ENCODE measurements at places on chromosomes 5 and 9.

DNA sequence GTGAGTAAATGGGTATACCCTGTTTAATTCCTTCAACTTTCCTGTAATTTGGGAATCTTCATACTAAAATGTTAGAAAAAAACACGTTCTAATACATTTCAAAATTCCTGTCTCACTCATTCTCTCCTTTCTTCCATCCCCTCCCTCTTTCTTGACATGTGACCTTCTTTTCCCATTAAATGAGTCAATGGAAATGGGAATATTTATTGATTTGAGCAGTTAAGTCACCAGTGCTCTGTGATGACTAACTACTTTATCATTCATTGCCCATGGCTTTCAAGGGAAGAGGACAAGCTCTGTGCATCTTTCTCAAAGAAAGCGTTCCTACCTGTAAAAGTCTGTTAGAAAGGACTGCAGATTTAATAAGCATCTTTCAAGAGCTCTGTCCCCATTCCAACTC, 144.4 kb upstream of the MAP3K1 start:
- DNase-seq = no peak

DNA sequence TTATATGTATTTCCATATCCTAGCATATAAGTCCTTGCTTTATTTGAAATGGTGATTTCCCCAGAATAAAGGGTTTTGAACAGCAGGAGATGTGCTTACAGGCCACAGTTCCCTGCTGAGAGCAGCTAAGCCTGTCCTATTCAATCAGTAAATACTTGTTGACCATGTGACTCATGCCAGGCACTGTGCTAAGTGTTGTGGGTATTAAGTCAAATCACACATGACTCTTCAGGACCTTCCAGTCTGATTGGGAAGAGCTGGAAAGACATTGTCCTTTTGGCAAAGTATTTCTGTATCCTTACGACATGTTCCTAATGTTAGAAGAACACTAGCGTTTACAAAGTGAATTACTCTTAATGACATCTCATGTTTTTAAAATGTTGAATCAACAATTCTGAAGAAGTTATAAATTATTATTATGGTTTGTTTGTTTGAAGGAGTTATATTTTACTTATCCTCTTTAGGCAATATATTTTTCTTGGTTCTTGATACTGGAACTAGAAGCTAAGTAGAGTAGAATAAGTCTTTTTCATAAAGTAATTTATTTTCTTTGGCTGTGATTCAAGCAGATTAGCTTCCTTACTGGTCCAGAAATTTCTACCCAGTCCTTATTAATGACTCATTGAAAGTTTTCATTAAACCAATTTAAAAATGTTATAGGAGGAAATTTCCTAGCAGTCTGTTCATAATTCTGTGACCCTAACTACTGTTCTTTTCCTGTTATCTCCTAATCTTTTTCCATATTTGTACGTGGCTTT, 82.1 kb downstream of the GAPVD1 start:
- peak; percentile 81 for DNase-seq

DNA sequence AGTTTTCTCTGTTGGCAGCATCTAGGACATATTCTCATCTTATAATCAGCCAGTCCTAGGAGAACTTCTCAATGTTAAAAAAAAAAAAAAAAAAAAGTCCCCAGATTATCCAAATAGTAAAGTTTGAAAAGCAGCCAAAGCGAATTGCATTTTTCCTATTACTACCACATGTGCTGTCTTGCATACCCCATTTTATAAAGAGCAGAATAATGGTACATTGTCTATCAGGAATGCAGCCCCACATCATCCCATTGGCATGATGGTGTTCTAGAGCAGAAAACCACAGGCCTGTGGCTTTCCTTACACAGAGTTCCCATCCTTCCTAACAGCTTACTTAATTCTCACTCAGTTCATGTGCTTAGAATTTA, 381.6 kb downstream of the TMEM38B start:
- DNase-seq = peak; percentile 68

- peak; percentile 84 for DNase-seq
These were observed 10.7 kb upstream of the OR5C1 start for GRCh38 chr9:122777935-122778627.

DNA sequence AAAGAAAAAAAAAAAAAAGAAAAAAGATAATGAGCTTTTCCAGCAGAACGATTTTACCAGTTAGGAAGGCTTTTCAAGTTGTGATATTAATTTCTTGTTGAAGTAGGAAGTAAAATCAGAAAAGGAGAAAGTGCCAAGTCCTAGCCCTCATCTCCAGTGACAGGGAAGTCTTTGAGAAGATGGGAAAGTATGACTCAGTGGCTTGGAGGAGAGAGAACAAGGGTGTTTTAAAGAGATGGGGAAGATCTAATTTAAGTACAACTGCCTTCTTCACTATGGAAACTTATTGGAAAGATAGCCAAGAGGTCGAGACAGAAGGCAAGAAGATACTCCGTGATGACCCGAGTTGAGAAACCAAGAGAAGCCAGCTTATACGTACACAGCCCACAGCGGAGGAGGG, 22.6 kb downstream of the FGF1 start:
- DNase-seq = no peak

- DNase-seq = no peak
These were observed 320.1 kb downstream of the MTRR start for GRCh38 chr5:8188874-8189565.

DNA sequence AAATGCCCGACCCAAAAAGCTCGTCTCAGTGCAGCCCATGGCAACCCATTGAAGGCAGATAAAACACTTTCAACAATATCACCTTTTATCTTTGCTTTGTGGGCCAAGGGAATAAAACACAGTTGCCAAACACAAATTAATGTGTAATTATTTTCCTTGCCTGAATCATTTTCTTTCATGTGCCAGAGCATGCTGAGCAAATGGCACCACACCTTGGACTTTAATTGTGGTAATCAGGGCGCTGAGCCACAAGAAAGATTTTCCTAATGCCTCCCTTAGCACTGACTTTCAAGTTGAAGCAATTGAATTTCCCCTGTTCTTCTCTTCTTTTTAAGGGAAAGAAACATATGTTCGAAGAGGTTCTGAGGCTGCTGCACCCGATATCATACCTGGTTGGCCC, 297.1 kb upstream of the MSX2 start:
- DNase-seq = no peak

DNA sequence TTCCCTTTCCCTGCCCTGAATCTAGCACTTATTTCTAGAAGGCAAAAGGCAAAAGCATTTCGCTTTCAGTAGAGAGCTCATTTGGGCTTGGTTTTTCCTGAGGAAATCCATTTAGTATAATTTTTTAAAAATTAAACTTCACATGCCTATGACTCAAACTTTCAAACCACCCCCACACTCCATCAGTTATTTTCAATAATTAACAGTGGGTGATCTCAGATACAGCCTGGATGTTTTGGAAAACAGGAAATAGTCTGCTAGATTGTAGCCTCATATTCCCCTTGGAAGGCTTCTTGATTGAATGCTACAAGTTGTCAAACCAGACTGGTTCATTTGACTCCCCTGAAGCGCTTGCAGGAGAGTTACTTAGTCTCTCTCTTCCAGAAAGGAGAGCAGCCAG, 40.6 kb downstream of the SEMA5A start:
- no peak for DNase-seq

DNA sequence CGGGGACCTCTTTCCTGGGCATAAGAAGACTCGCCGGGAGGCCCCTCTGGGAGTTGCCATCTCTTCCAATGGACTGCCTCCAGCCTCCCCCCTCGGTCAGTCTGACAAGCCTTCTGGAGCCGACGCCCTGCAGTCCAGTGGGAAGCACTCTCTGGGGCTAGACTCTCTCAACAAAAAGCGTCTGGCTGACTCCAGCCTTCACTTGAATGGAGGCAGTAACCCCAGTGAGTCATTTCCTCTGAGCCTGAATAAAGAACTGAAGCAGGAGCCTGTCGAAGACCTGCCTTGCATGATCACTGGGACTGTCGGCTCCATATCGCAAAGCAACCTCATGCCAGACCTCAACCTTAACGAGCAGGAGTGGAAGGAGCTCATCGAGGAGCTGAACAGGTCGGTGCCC, 28.4 kb upstream of the LTC4S start:
- DNase-seq = peak; percentile 47

- no peak for DNase-seq
These were observed 135.3 kb downstream of the ADAMTS12 start for GRCh38 chr5:33756491-33756890.

DNA sequence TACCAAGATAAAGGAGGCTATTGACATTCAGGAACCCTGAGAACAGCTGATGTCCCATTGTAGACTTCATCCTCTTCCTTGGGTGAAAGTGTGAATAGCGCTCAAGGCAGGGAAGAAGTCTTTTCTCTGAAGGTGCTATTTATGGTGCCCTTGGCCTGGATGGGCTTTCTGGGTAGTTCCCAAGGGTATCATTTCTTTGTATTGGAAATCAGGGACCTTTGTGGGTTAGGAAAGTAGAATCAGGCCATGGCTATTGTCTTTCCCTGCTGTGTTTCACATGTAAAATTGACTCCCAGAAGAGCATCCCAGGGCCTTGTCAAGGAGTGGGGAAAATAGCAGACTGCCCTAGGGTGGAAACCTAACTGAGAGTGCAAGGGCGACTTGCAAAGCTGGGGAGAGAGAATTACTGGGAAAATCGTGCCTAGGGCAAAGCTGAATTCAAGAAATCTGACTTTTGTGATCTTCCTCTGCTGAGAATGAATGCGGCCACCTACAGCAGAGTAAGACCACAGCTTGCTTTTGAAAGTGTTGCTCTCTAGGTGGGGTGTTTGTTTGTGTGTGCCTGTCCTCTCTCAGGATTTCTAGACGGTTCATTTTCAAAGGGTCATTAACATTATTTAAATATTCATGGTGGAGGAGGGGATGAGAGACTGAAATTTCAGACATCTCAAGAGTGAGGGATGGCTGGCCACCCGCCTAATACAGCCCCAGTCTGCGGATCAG, 160.6 kb downstream of the C9orf152 start:
- no peak for DNase-seq

DNA sequence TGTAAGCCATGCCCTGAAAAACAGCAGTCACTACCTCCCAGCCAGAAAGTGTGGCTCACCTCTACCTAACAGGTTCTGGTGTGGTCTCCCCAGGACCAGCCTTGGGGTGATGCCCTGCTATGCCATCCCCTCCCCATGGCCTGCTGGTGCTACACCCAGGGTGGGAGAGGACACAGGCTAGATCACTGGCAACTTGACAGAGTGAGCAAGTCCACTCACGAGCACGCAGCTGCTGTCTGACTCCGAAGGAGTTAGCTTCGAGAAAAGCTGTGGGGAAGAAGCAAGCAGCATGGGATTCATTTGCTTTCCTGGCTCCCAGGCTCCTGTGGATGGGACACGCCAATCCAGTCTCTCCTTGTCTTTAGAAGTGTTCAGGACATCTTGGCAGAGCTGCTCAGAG, 102.2 kb downstream of the COL5A1 start:
- no peak for DNase-seq

DNA sequence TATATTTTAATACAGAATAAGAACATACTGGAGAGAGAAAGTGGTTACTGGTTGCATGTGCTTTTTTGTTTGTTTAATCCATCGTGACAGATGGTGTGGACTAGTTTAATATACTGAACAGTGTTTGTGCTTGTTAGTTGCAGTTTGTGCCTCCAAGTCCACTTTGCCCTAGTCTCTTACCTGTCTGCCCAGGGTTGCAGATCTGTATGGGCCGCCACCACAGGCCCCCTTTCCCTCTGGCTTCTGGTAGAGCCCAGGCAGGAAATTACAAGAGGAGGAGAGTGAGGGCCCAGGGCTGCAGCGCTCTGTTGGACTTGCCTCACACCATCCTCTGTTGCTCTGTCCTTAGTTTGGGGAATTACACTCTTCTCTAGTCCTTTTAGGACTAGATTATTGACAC, 166.4 kb downstream of the KDM4C start:
- no peak for DNase-seq

GRCh38 chr5:17343675-17344074, 126.2 kb downstream of the BASP1 start:
- peak; percentile 86 for DNase-seq

GRCh38 chr9:131739133-131739958, 530 bp downstream of the RAPGEF1 start:
- no peak for DNase-seq

DNA sequence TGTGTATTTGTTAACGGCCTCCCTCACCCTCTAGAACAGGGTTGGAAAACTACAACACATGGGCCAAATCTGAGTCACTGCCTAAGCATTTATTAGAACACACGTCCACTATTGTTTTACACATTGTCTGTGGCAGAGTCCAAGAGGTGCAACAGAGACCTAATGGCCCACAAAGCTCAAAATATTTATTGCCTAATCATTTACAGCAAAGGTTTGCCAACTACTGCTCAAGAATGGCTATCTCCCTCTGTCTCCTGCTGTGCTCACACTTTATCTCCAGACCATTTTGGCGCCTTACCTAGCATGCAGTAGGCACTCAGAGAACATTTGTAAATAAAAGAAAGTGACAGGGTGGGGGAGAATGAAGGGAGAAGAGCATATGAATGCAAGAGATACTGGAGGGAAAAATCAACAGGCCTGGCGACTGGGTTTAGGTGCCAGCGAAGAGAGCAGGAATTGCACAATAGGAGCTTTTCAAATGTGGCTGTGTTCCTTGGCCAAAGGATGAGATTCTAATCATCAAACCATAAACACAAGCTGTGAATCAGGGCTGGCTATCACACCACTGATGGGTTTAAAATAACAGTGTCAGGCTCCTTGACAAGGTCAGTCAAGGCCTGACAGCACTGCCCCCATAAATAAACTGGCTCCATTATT, 80.3 kb downstream of the EPB41L4A start:
- peak; percentile 57 for DNase-seq

GRCh38 chr9:121674017-121674416, 22.6 kb downstream of the DAB2IP start:
- DNase-seq = no peak

- DNase-seq = no peak
These were observed 19.4 kb upstream of the MED10 start for GRCh38 chr5:6397536-6398269.

DNA sequence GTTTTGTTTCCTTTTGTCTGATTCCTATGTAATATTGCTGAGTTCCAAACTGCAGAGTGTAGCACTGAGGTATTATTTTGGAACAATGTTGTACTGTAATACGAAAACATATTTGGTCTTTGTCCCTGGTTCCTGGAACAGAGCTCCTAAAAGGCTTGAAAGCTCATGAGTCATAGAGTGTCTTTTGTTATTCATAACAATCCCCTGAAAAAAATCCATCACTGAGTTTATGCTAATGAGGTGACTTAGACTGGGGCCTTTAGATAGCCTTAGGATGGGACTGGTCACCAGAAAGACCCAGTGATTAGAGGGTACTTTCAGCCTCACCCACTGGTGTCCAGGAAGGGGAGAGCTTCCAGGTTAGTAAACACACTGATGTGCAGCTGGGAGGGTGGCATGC, 132.7 kb upstream of the POU5F2 start:
- DNase-seq = no peak

GRCh38 chr5:4022056-4022670, 426.5 kb downstream of the IRX1 start:
- DNase-seq = no peak

GRCh38 chr9:133406480-133407307, 11.1 kb downstream of the REXO4 start:
- DNase-seq = peak; percentile 60

DNA sequence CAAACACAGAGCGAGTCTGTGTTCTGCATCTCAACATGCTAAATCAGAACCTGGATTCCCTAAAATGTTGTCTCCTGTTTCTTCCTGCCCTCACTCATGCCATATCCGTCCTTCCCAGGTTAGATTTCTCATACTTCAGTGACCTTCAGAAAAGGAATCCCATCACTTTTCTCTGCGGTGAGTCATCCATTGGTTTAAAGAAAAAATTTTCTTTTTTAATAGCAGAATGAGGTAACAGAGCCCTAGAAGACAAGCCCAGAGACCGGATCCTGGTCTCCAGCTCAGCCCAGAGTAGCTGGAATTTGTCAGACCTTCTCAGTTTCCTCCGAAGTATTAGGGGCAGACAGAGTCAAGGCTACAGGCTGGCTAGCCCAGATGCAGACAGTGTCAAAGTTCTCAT, 143.2 kb upstream of the DMRT1 start:
- no peak for DNase-seq

- DNase-seq = no peak
These were observed 46.4 kb downstream of the FGF1 start for GRCh38 chr5:142639455-142639854.

Measured in fibroblast of gingiva (primary cell).